ENCODE measurements at places on chromosomes 6 and 20. TPM values are rescaled to one million over a fixed set of nuclear protein-coding genes. Genes with fewer than 3 reads are reported as not detected.

Gene OPN5
- total RNA-seq, result not detected

Gene GLP1R
- not detected for total RNA-seq

Gene MCCD1
- total RNA-seq, result not detected

Gene SPDEF
- not detected for total RNA-seq

Gene TPX2
- total RNA-seq, result 6.2 TPM

Gene TREM2
- total RNA-seq, result not detected

- no peak for DNase-seq
These were observed 38.6 kb downstream of the PREP start for GRCh38 chr6:105364243-105364642.

GRCh38 chr6:82441047-82441855 lies 77.6 kb downstream of the TPBG start:
- DNase-seq, result no peak

DNA sequence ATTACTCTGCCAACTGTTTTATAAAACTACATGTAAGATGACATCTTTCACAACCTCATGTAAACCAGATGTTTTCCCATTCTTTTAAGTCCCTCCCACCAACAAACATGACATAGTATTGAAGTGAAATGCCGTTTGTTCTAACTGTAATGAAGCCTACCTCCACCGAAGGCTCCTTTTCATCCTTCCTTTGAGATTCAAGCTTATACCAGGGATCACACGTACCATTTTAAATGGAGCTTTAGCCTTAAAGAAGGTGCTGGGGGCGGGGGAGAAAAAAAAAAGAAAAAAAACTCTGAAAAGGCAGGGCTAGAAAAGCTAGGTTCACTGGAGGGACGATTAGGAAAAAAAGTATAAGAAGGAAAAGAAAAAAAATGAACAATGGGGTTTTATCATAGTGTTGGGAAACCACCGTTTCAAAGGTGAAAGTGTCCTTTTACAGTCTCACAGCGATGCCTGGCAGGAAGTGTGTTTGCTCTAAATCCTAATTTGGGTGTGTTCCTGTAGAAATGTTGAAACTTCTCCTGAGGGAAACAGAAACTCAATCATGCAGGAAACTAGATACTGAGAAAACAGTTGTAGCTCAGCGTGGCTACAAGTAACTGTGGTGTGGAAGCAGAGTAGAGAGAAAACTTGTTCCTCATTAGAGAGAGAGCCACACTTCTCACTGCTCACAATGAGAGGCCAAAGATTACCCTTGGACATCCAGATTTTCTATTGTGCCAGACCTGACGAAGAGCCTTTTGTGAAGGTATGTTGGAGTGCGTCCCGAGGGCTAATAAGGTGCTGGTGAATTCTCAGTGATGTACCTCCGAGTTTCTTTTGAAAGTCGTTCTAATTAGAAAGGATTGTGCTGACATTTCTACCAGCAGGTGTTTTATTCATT lies 37.6 kb upstream of the HINT3 start:
- DNase-seq, result peak; percentile 90

DNA sequence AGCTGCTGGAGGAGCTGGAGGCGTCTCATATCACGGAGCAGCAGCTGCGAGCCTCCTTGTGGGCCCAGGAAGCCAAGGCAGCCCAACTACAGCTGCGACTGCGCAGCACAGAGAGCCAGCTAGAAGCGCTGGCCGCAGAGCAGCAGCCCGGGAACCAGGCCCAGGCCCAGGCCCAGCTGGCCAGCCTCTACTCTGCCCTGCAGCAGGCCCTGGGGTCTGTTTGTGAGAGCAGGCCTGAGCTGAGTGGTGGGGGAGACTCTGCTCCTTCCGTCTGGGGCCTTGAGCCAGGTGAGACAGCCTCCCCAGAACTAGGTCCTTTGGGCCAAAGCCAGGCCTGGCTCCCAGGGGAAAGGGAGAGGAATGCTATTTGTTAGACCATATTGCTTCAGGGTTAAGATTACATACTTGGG lies 31.7 kb downstream of the C20orf173 start:
- DNase-seq, result peak; percentile 80

DNA sequence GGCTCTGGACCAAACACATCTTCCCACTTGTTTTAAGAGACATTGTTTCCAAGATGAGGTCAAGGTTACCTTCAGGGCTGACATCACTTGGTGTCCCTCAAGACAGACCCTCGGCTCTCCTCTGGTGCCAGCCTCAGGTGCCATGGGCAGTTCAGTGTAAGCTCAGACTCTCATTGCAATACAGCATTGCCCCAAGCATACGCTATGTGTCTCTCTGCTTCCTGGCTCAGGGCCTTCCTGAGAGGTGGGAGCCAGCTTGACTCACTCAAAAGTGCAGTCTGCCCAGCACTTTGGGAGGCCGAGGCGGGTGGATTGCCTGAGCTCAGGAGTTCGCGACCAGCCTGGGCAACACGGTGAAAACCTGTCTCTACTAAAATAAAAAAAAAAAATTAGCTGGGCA lies 51.7 kb downstream of the SLC24A3 start:
- DNase-seq, result no peak

GRCh38 chr6:96104910-96105309 lies 89.1 kb downstream of the FUT9 start:
- no peak for DNase-seq

DNA sequence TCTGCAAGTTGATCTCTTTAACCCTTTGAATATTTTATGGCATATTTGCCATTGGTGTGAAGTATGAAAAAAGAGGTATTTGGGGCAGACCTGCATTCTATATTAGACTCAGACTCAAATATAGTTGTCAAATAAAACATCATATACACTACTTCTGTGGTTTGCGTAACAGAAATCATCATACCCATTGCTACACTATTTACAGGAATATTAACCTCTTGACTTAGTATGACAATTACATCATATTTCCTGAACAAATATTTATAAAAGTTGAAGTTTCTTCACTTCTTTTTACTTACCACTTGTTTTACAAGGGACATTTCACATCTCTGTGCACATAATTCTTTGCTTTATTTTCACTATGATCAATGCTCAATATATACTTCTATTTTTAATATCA lies 206.0 kb downstream of the HAO1 start:
- no peak for DNase-seq

DNA sequence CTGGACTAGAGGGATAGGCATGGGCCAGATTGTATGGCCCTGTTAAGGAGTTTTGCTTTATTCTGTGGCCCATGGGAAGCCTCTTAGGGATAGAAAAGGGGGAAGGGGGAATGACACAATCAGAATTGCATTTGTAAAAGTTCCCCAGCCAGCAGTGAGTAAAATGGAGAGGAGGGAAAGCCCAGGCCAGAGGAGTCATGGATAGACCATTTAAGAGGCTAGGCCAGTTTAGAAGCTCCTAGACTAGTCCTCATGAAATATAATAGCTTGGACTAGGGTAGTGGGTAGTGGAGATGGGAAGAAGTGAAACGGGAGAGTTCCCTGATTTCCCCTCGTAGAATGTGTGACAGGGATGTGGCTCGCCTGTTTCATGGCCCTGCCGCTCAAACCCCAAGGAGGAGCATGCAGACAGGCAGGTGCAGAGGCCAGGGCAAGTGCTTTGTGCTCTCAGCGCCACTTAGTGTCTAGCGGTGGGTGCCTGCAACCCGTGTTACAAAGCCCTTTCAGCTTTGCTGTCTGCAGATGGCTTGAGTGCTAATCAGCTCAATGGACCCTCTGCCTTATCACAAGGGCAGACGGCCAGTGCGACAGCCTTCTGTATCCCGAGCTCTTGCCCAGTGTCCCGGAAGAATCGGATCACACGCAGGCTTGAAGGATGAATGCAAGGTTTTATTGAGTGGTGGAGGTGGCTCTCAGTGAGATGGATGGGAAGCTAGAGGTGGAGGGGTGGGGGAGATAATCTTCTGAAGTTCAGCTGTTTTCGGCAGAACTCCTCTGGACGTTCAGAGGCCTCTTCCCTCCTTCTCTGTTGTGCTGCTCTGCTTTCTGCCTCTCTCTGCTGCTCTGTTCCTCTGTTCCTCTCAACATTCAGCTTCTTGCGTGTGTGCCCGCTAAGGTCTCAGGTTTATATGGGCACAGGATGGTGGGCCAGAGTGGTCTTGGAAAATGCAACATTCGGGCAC lies 141.1 kb downstream of the CEP57L1 start:
- no peak for DNase-seq

- no peak for DNase-seq
These were observed 581.6 kb upstream of the FLRT3 start for GRCh38 chr20:14918976-14919375.

Measured in fibroblast of the aortic adventitia (primary cell).